C1 segment of cervical spinal cord (tissue), 14 donors: ENCODE measurements at places on chromosomes 2 and 18.
A peak's percentile ranks its signal among the peaks of the same experiment; 100 is the strongest.

DNA sequence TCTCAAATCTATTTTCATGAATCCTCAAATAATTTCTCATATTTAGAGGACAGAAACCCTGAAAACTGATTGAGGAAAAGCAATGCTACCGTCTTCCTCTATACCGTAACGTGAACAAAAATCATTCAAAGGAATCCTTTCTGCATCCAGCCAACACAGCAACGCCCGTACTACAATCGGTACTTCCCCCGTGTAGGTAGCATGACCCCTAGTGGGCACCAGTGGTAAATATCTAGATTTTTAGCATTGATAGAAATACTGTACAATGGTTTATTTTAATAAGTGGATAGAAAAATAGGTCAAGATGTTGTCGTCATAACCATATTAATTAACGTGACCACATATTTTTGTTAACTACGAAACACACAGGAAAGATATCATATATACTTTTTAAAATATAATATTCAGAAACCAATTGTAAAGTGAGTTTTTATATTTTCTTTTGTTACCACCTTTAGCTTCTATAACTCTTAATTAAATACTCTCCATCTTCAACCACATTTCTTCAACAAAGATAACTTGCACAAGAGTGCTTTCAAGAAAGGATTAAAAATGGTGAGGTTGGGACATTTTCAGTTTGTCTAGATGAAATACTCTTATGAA lies 194.1 kb downstream of the SS18 start:
- DNase-seq = no peak

DNA sequence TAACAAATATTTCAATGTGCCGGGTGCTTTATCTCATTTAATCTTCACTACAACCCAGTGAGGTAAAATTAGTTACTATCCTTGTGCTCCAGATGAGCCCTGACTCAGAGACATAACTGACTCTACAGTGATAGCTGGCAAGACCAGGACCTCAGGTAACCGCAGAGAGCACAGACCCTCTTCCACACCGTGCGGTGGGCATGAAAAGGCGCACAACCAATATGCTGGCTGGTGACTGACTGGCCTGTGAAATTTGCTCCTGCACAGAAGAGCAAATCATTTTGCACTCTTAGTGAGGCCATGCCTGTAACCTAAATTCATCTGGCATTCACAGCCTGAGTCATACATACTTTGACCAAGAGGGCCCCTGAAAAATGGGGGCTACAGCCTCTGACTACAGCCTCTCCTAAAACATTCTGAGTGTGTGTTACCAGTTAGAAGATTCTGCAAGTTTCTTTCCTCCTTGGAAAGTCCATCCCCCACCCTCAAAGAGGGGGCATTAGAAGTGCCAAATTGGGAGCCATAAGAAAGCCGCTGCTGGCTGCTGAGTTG lies 22.4 kb upstream of the MSGN1 start:
- DNase-seq = no peak

GRCh38 chr18:27447451-27447881 lies 262.4 kb upstream of the CHST9 start:
- no peak for DNase-seq

DNA sequence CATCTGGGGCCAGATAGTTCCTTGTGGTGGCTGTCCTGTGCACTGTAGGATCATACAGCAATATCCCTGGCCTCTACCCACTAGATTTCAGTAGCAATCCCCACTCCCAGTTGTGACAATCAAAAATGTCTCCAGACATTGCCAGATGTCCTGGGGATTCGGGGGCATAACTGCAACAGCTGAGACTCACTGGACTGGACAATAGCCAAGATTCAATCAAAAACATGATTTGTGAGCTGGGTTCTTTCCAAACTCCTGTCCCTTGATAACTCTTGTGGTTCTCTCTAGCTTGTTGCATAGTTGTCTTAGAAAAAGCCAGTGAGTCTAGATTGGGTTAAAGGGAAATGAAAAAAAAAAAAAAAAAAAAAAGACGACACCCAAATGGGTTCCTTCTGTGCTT lies 293.4 kb downstream of the CELF4 start:
- no peak for DNase-seq

GRCh38 chr2:172084395-172084644 lies 987 bp upstream of the DLX1 start:
- DNase-seq = no peak

DNA sequence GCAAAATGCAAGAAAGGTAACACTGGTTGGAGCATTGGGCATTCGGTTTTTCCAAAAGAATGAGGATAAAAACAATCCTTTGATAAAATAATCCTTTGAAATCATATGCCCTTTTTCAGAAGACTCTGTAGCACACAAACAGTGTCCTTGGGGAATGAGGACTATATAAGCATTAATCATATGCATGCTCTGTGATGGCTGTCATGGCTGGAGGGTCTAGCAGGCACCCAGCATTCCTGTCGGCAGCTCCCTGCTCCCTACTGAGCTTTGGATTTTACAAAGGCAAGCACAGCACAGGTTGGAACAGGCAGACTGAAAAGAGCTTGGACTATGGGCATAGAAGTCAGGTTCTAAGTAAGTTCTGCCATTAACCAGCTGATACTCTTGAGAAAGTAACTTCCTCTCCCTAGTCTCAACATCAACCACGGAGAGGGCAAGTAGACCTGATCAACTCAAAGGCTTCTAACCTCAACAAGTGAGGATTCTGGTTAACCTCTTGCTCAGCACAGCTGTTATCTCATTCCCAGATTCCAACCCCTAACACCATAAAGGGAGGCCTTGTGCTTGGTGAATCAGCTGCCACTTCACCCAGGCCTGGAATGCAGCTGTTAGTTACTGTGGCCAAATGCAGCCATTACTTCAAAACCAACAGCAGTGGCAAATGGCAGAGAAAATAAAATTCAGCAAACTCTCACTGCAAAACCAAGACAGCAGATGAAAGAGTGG lies 29.5 kb downstream of the GALNT14 start:
- no peak for DNase-seq

GRCh38 chr2:176109192-176109901 lies 2.3 kb downstream of the HOXD11 start:
- DNase-seq = no peak

- no peak for DNase-seq
These were observed 22.7 kb downstream of the RPRM start for GRCh38 chr2:153455861-153456260.

GRCh38 chr18:42446195-42446594 lies 491.2 kb downstream of the PIK3C3 start:
- no peak for DNase-seq

DNA sequence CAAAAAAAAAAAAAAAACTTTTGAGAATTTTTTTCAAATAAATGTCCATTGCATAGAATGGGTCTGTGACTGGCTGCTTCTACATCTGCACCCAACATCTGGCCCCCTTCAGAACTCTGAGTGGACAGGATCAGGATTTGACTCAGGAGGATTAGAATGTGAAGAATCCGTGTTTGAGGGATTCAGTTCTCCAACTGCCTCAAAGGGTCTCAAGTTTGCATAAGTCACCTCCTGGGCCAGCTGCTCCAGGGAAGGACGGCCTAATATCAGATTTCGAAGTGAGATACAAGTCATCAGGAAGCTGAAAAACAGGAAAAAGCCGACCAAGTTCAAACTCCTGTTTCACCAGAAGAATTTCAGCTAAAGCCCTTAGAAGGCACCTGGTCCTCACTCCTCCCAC lies 10.9 kb downstream of the MAT2A start:
- no peak for DNase-seq

- no peak for DNase-seq
These were observed 19.8 kb downstream of the ARL5A start for GRCh38 chr2:151808258-151809072.

GRCh38 chr2:15588329-15588919 lies 3.2 kb upstream of the DDX1 start:
- peak; percentile 2 for DNase-seq

GRCh38 chr2:4951368-4951767 lies 740.8 kb upstream of the SOX11 start:
- DNase-seq = no peak

DNA sequence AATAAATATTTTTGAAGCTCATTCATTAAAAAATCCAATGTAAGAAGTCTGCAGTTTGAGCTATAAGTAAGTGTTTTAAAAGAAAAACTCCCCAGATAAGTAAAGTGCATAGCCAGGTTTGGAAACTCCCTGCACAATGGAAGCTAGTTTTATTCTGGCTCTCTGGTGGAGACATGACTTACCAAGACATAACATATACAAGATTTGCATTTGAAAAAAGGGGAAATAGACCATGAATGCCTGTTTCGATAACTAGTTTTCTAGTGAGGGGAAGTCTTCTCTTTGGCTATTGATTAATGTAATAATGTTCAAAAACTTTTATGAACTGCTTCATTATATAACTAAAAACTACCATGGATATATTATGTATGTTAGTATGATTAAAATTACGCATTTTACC lies 435.2 kb downstream of the ARHGAP15 start:
- no peak for DNase-seq

DNA sequence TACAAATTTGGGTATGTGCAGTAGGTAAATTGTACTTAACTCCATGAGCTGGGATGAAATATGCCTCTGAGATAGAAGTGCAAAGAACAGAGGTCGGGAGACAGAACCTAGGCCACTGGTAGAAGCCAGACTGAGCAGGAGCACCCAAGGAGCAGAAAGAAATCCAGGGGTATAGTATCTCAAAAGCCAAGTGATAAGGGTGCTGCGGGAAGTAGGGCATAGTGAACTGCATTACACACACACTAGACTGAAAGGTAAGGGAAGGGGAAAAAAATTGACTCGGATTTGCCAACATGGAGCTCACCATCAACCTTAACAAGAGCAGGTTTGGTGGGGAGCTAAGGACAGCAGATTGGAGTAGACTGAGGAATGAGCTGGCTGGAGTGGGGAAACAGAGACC lies 89.3 kb upstream of the TMEM247 start:
- DNase-seq = no peak

DNA sequence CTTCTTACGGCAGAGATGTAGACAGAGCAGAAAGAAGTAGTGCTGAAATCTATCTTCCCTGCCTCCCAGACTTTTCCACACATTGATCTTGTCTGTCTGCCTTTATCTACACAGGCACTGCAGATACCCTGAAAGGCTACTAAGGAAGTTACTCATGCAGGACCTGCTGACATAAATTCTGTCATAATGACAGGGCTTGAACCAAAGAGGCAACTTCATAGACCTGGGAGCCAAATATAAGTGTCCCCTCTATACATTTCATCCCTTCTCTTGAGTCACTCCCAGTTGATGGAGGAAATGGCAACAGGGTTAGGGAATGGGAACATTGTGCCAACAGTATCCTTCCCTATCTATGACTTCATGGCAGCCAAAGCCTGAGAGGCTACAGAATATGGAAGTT lies 157.5 kb downstream of the TNS1 start:
- no peak for DNase-seq

GRCh38 chr18:11021477-11021876 lies 127.9 kb downstream of the PIEZO2 start:
- DNase-seq = no peak

GRCh38 chr2:128799730-128800129 lies 481.1 kb upstream of the HS6ST1 start:
- no peak for DNase-seq

- no peak for DNase-seq
These were observed 138.2 kb upstream of the OTOS start for GRCh38 chr2:240278661-240279060.

DNA sequence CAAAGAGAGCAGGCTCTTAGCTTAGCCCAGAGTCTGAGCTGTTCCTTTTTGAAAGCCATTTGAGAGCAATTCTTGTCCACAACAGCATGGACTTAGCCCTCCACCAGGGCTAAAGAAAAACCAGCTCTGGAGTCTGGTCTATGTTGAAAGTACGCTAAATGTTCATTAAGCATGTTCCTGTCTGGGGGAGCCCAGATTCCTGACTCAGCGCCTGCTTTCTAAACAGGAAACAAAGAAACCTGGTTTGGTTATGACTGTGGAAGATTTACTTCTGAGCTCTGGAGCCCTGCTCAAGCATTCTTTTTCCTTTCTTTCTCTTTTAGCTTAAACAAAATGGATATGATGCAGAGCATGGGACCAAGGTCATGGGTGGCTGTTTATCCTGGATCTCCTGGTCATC lies 279.8 kb downstream of the RBM43 start:
- no peak for DNase-seq

GRCh38 chr2:173354073-173354581 lies 545 bp upstream of the CDCA7 start:
- DNase-seq = no peak

DNA sequence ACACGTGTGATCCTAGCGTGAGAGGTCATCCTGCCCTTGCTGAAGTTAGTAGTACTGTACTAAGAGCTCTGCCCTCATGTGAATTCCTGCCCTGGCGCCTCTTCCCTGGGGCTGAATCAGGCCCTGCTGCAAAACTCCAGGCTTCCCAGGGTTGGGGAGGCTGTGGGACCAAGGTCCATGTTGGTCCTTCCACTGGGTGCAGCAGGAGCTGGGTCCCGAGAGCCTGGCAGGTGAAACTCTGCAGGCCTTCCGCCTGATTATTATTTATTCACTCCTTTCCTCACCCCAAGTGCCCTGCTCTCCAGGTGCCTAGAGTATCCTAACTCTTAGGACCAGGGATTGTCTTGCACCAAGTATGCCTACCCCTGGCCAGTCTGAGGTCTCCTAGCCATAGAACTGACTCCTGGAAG lies 5.3 kb upstream of the CNNM3 start:
- DNase-seq = no peak

GRCh38 chr2:75569546-75569945 lies 8.8 kb upstream of the EVA1A start:
- no peak for DNase-seq

DNA sequence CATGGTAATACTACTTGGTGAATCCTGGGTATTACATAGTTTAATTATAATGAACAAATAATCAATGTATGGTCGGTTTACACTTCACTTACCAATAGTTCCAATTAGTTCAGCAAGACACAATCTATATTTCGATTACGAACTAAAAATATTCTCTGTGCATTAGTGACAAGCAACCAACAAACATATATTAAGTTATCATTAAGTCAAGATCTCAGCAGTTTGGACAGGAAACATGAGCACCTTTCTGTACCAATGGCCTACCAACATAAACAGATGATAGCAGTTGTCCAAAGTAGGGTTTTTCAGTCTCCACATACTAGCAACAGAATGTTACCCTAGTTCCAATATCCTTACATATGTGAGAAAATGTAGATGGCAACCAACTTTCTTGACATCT lies 32.8 kb downstream of the RTN4 start:
- DNase-seq = no peak

- DNase-seq = no peak
These were observed 86.4 kb upstream of the MAP4K3 start for GRCh38 chr2:39523308-39524044.

DNA sequence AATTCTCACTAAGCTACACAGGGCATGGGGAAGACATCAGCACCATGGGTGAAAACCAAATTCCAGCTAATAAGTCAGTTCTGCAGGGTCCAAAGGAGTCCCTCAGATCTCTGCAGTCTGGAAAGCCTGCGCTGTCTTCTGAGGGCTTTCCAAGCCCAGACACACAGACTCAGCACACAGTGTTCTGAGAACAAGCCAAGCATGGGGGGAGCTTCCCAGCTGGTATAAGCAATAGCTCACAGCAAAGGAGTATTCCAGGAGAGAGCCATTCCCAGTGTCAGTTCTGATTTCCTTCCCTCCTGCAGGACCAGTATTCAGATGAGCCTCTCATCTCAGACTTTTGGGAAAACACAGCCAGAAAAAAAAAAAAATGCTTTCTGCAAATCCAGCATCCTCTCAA lies 370.8 kb downstream of the TNS1 start:
- no peak for DNase-seq
